ENCODE measurements at places on chromosomes 1 and 21.

GRCh38 chr1:186418503-186418902 lies 42.4 kb downstream of the PDC start:
- DNase-seq = no peak

DNA sequence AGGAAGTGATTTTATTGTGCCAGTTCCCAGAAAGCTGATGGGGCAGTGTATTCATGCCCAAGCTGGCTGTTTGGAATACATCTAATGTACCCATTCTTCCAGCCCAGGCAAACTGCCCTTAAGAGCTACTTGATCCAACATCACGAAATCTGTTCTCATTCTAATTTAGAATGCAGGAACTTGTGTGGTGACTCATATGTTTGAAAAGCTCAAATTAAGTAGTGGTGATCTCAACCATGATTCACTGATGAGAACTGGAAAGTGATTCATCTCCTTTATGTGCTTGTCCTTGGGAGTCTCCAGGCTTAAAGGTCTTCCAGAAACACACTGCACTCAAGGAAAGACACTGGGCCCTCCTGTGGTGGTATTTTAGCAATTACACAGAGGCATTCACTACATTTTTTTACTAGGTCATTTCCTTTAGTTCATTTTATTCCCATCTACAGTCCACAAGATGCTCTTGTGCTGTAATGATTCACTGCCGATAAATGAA lies 65.4 kb downstream of the RPE65 start:
- no peak for DNase-seq

- no peak for DNase-seq
Observed at GRCh38 chr1:179029321-179029759, 3.6 kb downstream of the FAM20B start.

GRCh38 chr1:90833466-90834110 lies 116.5 kb upstream of the BARHL2 start:
- DNase-seq = no peak

DNA sequence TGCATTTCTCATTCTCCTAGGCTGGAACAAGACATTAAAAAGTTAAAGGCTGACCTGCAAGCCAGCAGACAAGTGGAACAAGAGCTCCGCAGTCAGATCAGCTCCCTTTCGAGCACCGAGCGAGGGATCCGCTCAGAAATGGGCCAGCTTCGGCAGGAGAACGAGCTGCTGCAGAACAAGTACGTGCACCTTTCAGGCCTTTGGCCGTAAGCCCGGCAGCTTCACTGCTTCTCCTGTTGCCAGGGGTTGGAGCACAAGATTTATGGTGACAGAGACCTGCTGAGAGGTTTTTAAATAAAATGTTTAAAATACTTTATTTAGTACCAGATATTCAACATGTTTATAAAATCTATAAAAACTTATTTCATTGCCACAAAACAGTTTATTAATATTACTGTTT lies 53.4 kb downstream of the MACO1 start:
- no peak for DNase-seq
